ENCODE measurements at places on chromosomes 12 and 14.

DNA sequence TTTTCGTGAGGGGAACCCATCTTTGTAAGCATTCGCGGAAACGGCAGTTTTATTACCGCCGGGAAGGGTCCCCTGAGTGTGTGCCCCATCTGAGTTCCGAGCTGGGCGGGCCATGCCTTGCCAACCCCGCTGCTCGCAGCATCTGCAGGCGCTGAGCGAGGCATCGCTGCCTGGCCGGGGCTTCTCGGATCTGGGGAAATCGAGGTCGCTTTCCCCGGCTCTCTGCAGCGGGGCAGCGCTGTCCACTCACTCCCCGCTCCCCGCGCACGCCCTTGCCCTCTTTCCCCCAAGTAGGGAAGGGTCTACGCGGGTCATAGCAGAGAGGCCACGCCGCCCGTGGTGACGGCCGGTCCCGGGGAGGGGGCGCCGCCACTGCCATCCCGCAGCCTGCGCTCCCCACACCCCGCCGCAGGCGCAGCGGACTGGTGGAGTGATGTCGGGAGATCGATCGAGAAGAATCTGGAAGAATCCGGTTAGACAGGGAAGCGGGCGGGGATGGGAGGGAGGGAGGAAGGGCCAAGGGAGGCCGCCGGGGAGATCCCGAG lies 507 bp upstream of the FKBP4 start:
- DNase-seq: peak; percentile 77

DNA sequence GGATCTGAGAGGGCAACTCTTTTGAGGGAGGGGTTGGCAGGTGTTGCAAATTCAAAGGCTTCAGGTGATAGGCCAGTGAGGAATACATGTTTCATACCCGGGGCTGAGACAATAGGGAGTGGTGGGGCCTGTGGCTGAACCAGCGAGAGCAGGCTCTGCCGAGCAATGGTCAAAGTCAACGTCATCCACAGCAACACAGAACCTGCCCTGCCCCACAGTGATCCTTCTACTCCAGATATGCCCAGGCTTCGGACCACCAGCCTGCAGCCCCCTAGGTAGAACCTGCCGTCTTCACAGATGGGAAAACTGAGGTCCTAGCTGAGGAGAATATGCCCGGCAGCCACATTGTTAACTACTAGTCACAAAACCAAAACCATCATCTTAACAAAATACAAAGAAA lies 4.1 kb downstream of the SERPINA1 start:
- DNase-seq: no peak

- no peak for DNase-seq
These were observed 109.4 kb upstream of the MYL2 start for GRCh38 chr12:111029732-111030131.

DNA sequence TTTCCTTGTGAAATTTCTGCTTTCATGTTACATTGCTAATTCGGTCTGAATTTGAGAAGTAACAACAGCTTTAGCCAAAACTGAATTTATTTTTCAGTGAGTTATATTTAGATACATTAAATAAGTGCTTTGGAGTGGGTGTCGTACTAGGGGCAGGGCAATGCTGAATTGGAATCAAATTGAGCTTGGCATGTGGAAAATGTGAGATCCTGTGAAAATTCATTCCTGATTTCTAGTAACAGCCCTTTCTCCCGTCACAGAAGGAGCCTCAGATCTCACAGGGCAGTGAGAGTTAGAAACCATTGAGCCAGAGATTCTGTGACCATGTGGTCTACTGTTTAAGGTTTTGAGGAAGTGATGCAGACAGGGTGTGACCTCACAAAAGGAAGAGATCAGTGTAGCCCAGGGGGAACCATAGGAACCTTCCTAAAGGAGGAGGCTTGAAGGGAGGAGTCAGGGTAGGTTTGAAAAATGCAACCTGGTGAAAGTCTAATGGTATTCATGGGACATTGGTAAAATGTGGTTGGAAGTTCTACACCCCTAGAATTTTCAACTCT lies 1136.8 kb downstream of the AACS start:
- no peak for DNase-seq

- DNase-seq: peak; percentile 11
These were observed 7.3 kb upstream of the GALNT9 start for GRCh38 chr12:132336451-132337413.

GRCh38 chr14:33940561-33941011 lies 10.3 kb downstream of the EGLN3 start:
- DNase-seq: no peak

DNA sequence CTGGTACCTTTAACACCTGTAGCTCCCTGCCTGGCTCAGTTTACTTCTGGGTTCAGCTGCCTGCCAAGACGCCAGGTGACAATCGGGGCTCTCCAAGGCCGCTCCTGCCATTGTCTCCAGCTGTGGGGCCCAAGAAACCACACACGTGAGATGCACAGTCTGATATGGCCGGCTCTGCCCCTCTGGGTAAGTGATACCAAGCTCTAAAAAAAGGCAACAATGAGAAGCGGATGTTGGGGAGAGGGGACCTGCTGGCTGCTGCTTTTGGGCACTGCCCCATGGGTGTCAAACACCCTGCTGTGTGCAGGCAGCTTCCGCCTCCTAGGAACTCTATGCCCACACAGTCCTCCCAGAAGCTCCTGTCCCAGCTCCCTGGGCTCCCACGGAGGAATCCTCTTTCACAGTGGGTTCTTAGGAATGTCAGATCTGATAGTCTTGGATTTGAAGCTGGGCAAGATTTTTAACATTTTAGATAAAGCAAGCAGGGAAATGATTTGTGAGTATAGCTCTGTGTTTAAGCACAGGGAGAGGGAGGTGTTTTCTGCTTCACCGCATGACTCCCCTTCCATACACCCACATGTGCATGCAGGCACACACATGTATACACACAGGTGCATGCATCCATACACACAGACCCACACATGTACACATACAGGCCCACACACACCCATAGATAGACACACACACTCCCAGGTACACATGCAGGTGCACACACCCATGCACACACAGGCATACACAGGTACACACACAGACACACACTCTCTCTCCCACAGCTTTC lies 1135.8 kb downstream of the BCL11B start:
- DNase-seq: no peak

DNA sequence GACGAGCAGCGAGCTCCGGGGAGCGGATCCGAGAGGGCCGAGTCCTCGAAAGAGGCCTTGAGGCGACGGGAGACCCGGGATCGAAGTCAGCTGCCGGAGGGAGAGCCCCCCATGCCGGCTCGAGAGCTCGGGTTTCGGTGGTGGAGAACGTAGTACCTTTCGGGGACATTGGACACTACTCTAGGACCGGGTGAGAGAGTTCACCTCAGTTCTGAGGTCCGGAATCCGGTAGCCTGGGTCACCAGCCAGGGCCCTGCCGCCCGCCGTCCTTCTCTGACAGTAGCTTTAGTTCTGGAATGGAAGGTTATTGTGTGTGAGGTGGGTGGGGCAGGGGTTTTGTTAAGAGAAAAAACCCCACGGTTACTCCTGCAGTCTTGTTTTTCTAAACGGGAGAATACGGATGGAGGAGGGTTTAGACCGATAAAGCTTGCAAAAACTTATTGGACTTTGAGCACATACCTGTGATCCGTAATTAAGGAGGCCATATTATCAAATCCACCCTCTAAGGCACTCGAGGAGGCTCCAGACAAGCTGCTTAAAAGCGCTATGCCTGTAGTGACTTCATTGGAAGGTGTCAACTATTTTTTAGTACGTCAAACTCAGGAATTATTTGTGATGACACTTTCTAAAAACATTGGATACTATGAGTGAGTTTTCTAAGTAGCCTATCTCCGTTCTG lies 765 bp downstream of the SCYL2 start:
- DNase-seq: no peak

DNA sequence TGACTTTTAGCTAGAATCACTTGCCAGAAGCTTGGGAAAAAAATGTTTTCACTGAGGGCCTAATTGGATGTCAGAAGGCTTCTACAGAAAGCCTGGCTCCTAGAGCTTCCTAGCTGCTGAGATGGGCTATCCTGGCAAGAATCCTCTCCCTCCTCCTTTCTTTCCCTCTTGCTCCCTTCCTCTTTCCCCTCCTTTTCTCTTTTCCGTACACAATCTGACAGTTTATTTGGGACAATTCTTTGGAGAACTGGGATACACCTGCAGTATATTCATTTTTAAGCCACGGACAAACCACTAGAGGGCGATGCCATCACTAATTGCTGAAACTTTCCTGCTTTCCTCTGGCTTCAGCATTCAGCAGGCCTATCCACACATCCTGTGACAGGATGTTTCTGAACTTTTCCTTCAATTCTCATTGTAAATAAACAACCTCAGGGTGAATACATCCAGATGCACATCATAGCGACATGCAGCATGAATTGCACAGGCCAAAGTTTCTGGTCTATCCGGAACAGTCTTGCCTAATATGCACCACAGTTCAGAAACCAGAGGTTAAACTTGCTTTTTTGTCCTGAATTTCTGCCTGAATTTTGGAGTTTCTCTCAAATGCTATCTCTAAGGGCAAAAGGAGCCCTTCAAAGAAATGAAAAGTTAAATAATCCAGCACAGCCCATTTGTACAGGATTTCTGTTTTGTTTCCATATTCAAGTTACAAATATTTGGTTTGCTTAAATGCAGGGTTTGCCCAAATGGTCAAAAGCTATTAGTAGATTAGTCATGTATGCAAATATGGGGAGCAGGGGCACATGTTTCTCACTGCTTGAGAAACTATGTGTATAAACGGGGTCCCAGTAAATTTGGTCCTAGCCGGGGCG lies 142.8 kb downstream of the PAWR start:
- DNase-seq: peak; percentile 20

- no peak for DNase-seq
These were observed 164.5 kb upstream of the DYRK2 start for GRCh38 chr12:67483871-67484554.

GRCh38 chr14:83994020-83994419 lies 1535.9 kb upstream of the FLRT2 start:
- DNase-seq: no peak

Measured in globus pallidus (tissue), 1 donor.